Activated T-helper 1 cell treated with anti-CD3 and anti-CD28 coated beads, Interleukin-2, amount 50 U/mL, for 16 hours (primary cell): ENCODE measurements at places on chromosomes 6 and 20.

GRCh38 chr20:62773845-62774714 lies 22.2 kb upstream of the MRGBP start:
- DNase-seq, result no peak

DNA sequence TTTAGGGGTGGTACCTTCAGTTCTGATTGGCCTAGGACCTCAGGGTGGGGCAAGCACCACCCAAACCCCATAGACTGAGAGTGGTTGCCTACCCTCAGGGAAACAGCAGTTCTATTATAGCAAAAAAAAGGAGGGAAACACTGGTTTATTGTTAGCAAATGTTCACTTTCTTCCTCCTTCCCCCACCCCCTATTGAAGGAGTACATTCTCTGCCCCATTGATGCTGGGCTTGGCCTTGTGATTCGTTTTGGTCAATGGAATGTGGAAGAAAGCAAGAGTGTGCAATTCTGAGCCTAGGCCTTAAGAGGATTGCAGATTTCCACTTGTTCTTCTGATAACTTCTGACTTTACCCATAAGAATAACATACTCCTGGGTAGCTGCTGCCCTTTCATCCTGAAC lies 255.8 kb downstream of the NFATC2 start:
- DNase-seq, result no peak

GRCh38 chr6:22972771-22973170 lies 403.4 kb downstream of the HDGFL1 start:
- DNase-seq, result no peak

DNA sequence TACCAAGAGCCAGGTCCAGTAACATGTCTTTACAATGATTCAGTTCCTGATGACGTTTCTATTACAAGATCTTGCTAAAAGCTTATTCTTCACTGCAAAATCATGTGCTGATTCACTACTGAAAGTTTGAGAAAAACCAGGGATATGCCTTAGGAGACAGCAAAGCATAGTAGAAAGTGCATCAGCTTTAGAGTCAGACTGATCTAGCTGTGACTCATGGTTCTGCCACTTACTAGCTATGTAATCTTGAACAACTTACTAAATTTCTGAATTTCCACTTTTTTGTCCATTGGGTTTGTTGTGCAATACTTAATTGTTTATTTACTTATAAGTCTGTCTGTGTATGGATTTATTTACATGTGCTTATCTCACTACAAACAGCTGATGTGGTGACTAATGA lies 198.5 kb upstream of the RSPO3 start:
- no peak for DNase-seq

DNA sequence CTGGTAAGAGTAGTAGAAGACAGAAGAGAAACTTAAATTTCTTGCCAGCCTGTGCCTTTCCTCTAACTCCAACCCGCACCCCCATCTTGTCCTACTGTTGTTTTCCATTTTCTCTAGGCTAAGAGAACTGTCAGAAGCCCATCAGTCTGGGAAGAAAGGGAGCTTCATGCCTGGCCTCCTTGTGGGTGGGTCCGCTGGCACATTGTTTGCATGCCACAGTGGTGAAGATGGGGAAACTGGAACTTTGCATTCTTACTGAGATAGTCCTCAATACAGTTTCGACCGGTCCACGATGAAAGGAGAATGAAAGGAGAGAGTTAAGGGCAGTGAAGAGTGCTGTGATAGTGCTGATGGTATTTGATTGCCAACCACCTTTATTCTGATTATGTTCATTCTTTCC lies 103.1 kb downstream of the TCP11 start:
- no peak for DNase-seq

DNA sequence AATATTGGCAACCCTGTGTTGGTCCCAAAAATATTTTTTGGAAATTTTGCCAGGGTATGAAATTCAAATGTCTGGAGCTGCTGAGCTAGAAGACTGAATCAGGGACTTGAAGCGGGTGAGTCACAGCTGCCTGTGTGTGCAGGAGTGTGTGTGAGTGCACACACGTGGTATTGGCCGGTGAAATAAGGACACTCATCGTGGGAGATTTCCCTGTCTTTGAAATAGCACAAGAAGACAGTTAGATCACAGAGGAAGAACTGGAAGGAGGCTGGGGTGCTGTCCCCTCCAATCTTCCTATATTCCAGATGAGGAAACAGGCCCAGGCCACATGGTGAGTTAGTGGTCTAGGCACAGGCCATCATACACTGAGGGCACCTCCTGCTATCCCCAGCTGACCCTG lies 123.8 kb upstream of the MLN start:
- DNase-seq, result no peak

DNA sequence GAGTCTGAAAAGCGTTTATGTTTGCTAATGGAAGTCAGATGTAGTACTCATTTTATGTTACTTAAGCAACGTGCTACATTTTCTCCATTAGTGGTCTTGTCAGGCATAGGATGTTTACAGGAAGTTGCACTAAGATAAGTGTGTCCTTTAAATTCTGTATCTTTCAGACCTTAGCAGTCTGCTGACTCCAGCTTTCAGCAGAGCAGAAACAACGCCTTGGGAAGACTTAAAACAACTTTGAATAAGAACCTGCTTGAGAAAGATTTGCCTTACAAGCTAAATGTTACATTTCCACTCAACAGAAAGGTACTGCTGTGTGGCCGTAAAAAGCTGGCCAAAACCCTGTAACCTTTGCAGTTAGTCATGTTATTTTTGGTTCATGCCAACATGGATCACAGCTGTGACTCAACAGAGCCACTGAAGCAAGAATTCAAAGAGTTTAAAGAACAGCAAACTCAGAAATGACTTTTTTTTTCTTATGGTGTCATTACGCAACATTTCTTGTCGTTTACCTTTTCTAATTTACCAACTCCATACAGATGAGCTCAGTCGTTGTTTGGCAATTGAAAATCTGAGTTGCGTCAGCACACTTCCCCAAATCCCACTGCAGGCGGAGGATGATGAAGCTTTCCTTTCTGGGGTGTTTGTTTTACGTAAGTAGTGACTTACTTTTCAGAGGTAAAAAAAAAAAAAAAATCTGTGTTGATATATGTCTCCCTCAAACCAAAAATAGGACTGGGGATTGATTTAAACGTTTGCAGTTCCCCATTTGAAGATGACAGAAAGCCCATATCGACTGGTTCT lies 27.9 kb upstream of the BMP6 start:
- DNase-seq, result no peak

GRCh38 chr6:64896939-64897338 lies 810.1 kb downstream of the EYS start:
- no peak for DNase-seq

GRCh38 chr6:183668-184067 lies 108.6 kb upstream of the DUSP22 start:
- DNase-seq, result no peak

GRCh38 chr6:114084327-114084890 lies 113.5 kb upstream of the HDAC2 start:
- DNase-seq, result no peak

- DNase-seq, result no peak
Measured at GRCh38 chr6:81605526-81605925, 147.0 kb downstream of the TENT5A start.

GRCh38 chr6:17987697-17988421 lies 424 bp upstream of the KIF13A start:
- DNase-seq, result no peak

DNA sequence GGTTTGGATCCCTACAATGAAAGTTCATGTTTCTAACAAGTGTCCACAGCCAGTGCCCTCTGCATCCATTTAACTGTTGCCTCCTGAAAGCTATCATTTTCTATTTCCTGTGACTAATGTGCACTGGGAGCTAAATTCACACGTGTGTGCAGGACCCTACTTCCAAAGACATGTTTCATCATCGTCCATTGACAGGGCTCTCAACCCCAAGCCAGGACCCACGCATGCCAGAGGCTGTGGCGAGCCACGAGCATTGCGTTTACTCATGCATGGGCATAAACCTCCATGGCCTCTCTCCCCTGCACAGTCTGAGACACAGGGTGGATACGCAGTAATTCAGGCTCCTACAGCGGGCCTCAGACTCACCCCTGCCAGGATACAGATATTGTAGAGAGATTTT lies 153.2 kb downstream of the MAFB start:
- DNase-seq, result no peak

DNA sequence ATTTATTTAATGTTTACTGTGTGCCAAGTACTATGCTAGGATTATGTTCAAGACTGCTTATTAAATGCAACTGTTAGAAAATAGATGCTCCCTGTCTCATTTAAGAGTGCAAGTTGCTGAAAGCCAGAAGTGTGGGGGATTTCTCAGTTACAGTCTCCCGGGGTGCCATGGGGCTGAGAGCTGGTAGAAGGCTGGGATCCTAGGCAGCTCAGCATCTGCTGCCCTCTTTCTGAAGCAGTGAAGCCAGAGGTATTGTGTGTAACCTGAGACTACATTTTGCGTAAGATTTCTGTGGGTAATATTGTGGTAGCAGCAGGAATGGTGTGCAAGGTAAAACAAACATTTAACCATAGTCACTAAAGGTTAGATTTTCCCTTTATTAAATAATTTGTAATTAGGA lies 120.6 kb downstream of the AKAP7 start:
- no peak for DNase-seq

DNA sequence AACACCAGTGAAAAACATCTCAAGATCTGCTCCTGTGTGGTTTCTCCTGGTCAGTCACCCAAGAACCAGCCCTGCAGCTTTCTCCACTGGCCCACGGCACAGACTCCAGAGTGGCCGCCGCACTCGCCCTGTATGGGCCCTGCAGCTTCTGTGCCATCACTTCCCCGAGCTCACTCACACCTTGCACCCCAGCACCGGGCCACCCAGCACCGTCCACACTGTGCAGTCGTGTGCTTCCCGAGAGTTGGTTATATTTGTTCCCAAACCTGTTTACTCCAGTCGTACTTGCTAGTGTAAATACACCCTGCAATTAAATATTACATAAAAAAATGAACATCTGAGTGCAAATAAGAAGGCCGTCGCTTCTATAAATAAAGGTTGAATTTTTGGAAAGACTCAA lies 341.7 kb downstream of the CDH26 start:
- no peak for DNase-seq

DNA sequence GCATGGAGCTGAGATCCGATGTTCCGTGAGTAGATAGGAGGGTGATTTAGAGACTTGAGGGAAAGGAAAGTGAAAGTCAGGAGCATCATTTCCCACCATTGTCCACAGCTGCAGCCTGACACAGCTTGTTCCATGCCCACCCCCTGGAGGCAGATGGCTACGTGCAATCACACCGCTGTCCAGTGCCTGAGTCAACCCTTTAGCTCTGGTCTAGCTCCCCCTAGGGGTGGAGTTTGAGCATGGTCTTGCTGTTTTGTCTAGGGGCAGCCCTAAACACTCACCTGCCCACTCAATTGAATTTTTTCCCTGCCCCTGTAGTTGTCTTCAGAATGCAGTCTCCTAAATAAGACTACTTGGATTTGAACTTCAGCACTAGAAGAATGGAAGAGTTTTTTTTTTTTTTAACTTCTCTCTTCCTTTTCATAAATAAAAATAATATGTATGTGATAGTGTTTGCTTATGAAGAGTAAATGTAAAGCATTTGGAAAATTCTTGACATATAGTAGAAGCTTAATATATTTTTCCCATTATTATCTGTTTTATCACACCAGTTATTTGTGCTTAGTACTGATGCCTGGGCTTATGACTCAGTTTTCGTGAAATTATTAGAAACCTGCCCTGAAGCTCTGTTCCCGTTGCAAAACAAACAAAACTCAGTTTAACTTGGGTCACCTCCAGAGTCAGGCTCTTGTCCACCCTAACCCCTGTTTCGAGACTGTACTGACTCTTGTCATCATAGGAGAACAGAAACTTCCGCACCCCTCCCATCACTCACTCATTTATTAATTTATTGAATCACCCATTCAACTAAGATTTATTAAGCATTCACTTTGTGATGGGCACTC lies 814.8 kb downstream of the MAFB start:
- DNase-seq, result no peak

DNA sequence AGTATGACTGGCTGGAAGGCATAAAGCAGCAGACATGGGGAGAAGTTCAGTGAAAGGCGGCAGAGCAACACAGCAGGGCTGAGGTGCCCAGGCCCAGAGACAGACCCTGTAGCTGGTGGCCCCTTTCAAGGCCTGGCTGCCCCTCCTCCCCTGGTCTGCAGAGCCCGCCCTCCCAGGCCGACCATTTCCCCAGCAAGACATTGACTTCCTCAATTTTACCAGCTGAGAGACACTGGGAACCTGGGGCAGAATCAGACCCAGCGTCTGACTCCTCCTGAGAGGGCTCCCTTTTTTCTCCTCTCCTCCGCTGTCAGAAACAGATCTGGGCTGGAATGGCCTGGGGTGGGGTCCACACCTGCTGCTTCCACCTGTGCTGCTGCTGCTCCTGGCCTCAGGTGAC lies at the start of gene TREML4:
TSS of gene TREML4 (plus strand) at position 254 of the 400 bp plus-strand sequence. CDS start at position 333, 79 bp downstream.
- no peak for DNase-seq

DNA sequence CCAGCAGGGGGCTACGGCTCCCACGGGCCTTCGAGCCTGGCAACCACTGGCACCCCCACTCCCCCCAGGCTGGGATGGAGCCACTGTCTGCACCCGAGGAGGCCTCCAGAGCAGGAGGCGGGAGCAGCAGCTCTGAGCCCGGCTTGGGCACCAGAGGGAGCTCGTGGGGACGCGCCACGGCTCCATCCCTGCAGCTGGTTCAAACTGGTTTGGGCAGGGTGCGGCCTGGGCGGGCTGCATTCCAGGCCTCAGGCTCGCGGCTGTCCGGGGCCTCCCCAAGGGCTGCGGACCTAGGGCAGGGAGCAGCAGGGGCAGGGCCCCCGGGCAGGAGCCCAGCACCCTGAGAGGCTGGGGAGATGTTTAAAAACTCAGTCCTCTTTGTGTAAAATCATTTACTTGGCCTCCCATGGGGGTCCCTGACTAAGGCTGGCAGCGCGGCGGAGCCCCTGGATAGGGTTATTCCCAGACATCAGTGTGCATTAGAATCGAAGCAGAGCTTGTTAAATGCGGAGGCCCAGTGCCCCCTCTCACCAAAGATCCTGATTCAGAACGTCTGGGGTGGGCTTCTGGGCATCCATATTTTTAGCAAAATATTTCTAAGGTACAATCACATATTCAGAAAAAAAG lies 4.1 kb upstream of the BCAS4 start:
- DNase-seq, result peak; percentile 67

DNA sequence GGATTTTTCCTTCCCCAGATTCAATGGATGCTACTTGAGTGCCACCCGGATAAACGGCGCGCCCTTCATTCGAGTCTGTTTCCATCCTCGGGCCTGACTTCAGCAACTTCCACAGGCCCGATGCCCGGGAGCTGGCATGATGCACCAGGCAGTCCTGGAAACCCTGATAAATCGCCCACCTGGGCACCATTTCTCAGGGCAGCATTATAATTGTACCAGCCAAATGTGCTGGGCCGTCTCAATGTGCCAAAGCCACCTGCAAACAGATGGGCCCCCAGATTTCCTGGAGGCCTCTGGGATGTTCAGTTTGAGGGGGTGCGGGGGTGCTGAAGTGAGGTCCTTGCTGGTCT lies 65.8 kb downstream of the NOL4L start:
- no peak for DNase-seq

DNA sequence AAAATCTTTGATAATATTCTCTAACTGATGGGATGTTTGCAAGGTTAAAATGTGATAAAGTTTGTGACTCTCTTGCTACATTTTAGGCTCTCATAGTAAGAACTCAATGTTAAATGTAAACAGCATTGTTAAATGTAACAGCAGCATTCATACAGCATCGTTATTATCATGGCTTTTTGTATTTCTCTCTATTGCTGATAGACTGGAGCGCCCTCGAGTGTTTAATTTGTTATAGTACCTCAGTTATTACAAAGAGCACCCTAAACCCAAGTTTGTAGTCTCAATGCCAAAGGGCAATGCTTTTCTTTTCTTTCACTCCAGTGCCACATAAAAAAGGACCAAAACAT lies 14.9 kb upstream of the TTPAL start:
- DNase-seq, result no peak
